ENCODE measurements at places on chromosomes 16 and 17. TPM values are rescaled to one million over a fixed set of nuclear protein-coding genes. Genes with fewer than 3 reads are reported as not detected.

GRB7 gene
- total RNA-seq = 0.51 TPM

DNA sequence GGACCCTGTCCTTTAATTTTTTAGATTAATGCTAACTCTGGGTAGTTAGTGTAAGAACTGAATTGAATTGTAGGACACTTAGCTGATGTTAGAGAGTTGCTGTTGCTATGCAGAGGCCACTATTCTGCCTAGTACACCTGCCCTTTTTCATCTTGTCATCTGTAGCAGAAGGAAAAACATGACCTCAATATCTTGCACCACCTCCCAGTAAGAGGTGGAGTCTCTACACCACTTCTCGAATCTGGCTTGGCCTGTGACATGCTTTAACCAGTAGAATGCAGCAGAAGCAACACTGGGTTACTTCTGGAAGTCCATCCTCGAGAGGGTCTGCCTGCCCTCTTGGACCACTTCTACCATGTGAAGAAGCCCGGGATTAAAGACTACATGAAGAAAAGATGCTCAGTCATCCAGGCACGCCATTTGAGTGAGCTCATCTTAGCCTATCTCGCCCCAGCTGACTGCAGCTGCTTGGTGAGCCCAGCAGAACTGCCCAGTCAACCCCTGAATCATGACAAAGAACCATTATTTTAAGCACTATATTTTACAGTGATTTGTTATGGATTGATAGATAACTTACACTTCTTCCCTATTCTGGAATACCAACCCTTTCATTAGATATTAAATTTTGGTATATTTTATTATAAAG is 153.5 kb downstream of the MYO1D start:
- peak; percentile 54 for DNase-seq

- no peak for DNase-seq
Observed at GRCh38 chr17:30421592-30421991, 42.9 kb downstream of the CPD start.

GRCh38 chr16:15523092-15523541 is 88.7 kb downstream of the BMERB1 start:
- DNase-seq = peak; percentile 54

GRCh38 chr17:79720705-79721292 is 9.9 kb upstream of the ENPP7 start:
- no peak for DNase-seq

GRCh38 chr16:15976929-15977637 is 27.7 kb downstream of the ABCC1 start:
- DNase-seq = no peak

BMERB1 gene
- 191 TPM for total RNA-seq

GRCh38 chr17:6573982-6574686 is 17.8 kb upstream of the PITPNM3 start:
- no peak for DNase-seq

PRAC2 gene
- total RNA-seq = not detected

CMTM2 gene
- 0.87 TPM for total RNA-seq

- DNase-seq = no peak
Observed at GRCh38 chr17:54840885-54841591, 59.6 kb upstream of the TOM1L1 start.

EMP2 gene
- total RNA-seq = 15.4 TPM

HID1 gene
- 108 TPM for total RNA-seq

- DNase-seq = no peak
Observed at GRCh38 chr17:76080768-76081287, 1.8 kb downstream of the ZACN start.

KRTAP1-1 gene
- not detected for total RNA-seq

DNA sequence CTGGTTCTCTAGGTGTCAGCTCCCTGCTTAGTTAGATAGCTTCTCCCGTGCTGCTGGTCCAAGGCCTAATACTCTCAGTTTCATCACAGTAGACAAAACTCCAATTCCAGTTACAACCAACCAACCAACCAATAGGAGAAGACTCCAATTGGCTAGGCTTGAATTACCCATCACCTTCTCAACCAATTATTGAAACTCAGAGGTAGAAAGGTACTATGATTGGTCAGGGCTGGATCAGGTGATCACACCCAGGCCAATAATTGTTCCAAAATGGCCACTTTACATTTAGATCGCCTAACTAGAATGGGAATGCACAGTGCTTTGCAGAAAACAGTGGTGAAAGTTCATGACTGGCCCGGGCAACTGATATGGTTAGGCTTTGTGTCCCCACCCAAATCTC is 49.5 kb upstream of the CRHR1 start:
- DNase-seq = no peak

GRCh38 chr16:1650131-1650530 is 27.9 kb upstream of the JPT2 start:
- DNase-seq = no peak

DNAJA2 gene
- 75.9 TPM for total RNA-seq

GRCh38 chr17:12545877-12546513 is 119.7 kb upstream of the MYOCD start:
- no peak for DNase-seq

GRCh38 chr16:56300891-56301850 is 109.9 kb downstream of the GNAO1 start:
- DNase-seq = no peak

MYH1 gene
- 0.18 TPM for total RNA-seq

GRCh38 chr17:7351665-7352502 is at the start of gene KCTD11:
Gene KCTD11, plus strand, starts transcription at chr17:7352162.
- DNase-seq = peak; percentile 82

DNA sequence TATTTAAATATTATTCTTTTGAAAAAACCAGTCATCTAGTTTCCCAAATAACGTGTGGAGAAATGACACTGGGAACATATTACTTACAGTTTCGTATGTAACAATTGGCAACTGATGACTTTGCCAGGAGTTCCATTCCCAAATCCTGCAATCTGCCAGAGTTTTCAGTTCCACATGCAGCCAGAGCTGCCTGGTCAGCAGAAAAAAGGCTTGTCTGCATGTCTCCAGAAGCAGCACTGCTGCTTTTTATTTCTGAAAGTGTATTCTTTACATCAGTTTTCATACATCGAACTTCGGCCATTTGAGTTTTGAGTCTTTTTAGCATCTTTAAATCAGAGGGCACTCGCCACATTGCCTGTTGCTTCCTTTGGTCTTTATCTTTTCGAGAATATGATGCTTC is 78.4 kb downstream of the TRIM37 start:
- no peak for DNase-seq

GRCh38 chr17:2369551-2370210 is 31.2 kb downstream of the MNT start:
- no peak for DNase-seq

DNA sequence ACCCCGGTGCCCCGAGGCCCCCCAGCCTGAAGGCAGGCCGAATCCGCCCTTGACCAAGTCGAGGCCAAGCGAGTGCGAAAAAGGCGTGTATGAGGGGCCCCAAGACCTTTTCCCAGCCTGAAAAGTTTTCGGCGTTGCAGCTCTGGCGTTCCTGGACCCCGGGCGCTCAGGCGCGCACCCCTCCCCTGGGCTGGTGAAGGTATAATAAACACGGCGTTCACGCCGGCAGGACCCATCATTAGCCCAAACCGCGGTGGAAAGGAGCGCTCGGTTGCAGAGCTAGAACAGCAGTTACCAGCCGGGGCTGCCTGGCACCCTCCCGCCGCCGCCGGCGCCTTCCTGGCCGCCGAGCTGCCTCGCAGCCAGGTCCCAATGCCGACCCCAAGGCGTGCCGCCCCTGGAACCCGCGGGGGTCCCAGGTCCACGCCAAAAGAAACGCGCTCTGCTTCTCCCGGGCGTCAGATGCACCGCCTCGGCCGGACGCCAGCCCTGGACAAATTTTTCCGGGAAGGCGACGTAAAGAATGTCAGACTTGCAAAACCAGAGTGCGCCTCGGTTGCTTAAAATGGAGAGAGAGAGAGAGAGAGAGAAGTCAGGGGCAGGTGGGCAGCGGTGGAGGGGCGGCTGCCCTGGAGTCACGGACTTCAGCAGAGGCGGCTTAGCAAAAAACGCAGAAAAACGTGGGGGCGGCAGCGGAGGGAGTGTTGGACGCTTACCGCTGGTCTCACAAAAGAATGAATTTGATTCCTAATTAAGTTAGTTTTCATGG is 11.5 kb upstream of the FOXF1 start:
- no peak for DNase-seq

SDK2 gene
- 5.3 TPM for total RNA-seq

GRCh38 chr17:51014129-51014528 is 106.5 kb downstream of the SPAG9 start:
- no peak for DNase-seq

CCL8 gene
- total RNA-seq = not detected

DLX3 gene
- total RNA-seq = 0.47 TPM

- no peak for DNase-seq
Observed at GRCh38 chr17:81492202-81492601, 20.4 kb downstream of the ACTG1 start.

ADAD2 gene
- 2.0 TPM for total RNA-seq

DNA sequence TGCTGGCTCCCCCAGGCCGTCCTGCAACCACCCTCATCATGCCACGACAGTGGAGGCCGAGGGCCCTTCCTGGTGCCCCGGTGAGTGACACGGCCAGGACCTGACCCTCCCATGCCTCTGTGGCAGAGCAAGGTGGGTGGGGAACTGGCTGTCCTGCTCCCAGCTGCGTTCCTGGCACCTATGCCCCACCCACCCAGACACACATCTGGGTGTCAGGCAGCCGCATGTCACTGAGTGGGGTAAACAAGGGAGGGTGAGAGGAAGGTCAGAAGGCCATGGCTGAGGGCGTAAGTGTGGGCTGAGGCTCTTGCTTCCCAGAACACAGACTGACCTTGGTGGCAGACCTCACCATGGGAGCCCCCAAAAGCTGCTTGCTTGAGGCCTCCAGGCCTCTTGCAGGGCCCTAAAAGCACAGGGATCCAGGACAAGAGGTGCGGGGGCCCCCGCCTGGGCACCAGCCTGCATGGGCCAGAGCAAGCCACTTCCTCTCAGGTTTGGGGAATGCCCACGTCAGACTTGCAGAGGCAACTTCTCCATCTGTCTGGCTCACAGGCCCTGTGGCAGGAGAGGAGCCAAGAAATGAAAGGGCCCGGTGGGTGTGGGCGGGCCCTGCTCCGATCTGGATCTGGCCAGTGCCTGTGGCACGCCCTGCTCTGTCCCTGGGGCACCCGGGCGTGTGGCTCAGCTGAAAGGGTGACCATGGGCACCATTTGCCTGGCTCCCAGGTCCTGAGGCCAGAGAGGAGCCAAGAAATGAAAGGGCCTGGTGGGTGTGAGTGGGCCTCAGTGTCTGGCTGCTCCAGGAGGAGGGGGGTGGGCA is 3.9 kb upstream of the CCDC57 start:
- peak; percentile 63 for DNase-seq
